ENCODE measurements at places on chromosomes 7 and 10.
A peak's percentile ranks its signal among the peaks of the same experiment; 100 is the strongest.

DNA sequence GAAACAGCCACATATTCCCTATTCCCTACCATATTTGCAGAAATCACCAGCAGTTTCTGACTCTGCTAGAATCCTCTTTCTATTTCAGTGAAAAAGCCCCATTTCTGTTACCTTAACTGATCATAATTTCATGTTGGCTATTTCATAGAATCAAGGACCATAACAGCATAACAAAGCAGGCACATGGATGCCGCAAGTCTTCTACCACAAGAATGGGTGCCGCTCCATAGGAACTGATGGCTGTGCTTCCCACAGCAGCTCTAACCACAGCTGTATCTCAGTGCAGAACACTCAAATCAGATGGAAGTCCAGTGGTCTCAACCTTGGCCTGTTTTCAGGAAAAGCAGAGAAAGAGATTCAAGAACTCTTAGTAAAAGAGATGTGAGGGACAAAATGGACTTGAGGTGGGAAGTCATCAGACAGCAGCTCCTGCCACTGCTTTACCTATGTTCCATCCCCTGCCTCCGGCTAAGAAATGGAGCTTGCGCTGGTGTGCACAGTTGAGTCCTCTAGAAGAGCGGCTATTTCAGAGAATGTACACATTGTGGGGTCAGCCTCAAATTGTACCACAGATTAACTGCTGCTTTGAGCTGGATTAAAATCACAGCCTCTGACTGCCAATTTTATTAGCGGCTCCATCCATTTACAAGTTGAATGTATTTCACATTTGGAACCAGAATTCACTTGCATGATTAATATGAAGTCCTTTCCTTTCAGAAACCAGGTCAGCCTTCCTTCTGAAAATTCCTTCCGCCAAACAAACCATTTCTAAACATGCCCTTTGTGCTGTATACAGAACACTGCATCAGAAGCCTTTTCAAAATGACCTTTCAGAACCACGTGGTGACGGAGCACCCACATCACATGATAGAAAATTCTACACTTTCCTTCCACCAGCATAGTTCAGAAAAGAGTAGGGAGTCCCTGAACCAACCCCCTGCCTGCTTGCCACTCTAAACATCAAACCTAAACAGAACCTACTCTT lies 7.7 kb downstream of the PTPRN2 start:
- H3K36me3 ChIP-seq, result no peaks in the 10 kb centered on the region
- DNase-seq, result no peak
- H3K27me3 ChIP-seq, result no peaks in the 10 kb centered on the region
- no peak overlapping the region for H3K4me3 ChIP-seq
- H3K27ac ChIP-seq, result no peak overlapping the region

DNA sequence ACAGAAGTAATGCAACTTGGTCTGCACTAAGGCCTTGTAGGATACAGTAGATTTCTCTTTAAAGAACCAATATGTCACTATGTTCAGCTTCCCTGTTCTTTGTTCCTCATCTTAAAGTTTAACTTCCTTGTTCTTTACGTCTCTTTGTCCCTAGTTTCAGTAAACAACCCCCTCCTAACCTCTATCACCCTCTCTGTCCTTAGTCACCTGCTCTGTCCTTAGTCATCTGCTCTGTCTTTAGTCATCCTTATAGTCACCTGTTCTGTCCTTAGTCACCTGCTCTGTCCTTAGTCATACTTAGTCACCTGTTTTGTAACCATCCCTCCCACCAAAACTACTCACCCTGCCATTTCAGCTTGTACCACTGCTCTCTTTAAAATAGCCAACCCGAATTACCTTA lies 144.6 kb upstream of the TMEM106B start:
- no peaks in the 10 kb centered on the region for H3K4me1 ChIP-seq
- H3K4me3 ChIP-seq, result no peak overlapping the region
- H3K27ac ChIP-seq, result no peak overlapping the region
- no peaks in the 10 kb centered on the region for H3K36me3 ChIP-seq
- no peaks in the 10 kb centered on the region for H3K27me3 ChIP-seq

- H3K4me3 ChIP-seq, result no peak overlapping the region
- no peak for DNase-seq
- H3K4me1 ChIP-seq, result no peaks in the 10 kb centered on the region
- no peak overlapping the region for H3K27ac ChIP-seq
- H3K27me3 ChIP-seq, result no peaks in the 10 kb centered on the region
- no peaks in the 10 kb centered on the region for H3K36me3 ChIP-seq
Observed at GRCh38 chr10:45518741-45519140, 144.7 kb downstream of the ALOX5 start.

- no peak for DNase-seq
- no peaks in the 10 kb centered on the region for H3K27me3 ChIP-seq
- H3K36me3 ChIP-seq, result peaks cover 17% of the 10 kb centered on the region
- H3K27ac ChIP-seq, result no peak overlapping the region
- no peaks in the 10 kb centered on the region for H3K4me1 ChIP-seq
Observed at GRCh38 chr7:25116621-25117020, 8.4 kb downstream of the CYCS start.

DNA sequence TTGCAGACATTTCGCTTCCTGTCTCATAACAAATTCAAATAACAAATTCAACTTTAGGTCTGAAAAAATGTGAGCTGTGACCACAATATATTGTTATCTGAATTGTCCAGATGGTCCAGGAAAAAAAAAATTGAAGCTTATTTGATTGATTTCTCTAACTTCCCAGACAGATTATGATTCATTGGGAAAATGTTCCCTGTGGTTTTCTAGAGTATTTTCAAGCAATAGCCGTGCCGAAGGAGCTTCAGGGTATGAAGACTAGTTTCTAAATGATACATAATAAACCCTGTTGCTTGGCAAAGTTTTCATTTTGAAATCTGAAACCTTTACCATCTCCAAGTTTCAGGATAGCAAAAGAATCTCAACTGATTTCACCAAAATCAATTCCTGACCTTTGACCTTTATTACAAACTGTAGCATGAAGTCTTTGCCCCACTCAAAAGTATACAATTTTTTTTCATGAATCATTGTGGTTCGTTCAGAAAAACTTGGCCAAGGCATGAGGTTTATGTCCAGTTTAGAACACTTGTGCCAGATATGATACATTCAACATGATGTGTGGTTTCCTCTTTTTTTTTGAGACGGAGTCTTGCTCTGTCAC lies 109.9 kb downstream of the JCAD start:
- peak overlapping the region; percentile 82 for H3K27ac ChIP-seq
- no peak for DNase-seq
- no peaks in the 10 kb centered on the region for H3K36me3 ChIP-seq
- no peaks in the 10 kb centered on the region for H3K27me3 ChIP-seq
- no peak overlapping the region for H3K4me3 ChIP-seq

Data from tibial artery (tissue), 4 donors.